ENCODE measurements at places on chromosomes 2 and 18.
A peak's percentile ranks its signal among the peaks of the same experiment; 100 is the strongest.

GRCh38 chr2:37297632-37298031 lies 27.0 kb downstream of the PRKD3 start:
- DNase-seq, result no peak

- DNase-seq, result no peak
Observed at GRCh38 chr2:25276569-25277465, 64.9 kb downstream of the DNMT3A start.

DNA sequence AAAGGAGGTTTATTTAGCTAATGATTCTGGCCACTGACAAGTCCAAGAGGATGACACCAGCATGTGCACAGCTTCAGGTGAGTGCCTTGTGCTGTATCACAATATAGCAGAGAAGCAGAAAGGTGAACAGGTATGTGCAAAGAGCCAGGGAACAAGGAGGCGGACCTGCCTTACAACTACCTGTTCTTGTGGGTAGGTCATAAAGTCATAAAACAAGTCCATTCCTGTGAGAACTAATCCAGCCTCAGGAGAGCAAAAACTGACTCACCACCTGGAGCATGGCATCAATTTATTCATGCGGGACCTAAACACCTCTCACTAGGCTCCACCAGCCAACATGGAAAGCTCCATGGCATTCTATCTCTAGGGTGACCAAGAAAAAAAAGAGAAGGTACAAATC lies 234.2 kb downstream of the ASXL3 start:
- peak; percentile 99 for DNase-seq

DNA sequence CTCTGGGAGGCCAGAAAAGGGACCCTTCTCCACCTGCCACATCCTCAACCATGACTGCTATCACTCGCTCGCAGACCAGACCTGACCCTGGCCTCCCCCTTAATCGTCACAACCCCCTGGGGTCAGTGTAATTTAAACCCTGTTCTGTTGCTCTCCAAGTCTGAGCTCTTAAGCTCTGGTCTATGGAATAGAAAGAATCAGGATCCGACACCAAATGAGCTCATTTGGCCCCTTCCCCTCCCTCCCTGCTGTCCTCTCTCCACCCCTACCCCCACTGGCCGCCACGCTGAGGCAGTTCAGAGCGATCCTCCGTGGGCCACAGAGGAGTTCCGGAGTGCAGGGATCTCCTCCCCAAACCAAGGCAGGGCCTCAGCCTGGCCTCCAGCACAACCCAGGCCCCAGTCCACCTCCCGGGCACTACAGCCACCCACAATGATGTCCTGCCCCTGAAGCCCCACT lies 5.3 kb downstream of the DNMT3A start:
- no peak for DNase-seq

- no peak for DNase-seq
Observed at GRCh38 chr2:27249159-27249890, 13.5 kb downstream of the SLC30A3 start.

- no peak for DNase-seq
Observed at GRCh38 chr2:85275984-85276540, 51.7 kb downstream of the TGOLN2 start.

DNA sequence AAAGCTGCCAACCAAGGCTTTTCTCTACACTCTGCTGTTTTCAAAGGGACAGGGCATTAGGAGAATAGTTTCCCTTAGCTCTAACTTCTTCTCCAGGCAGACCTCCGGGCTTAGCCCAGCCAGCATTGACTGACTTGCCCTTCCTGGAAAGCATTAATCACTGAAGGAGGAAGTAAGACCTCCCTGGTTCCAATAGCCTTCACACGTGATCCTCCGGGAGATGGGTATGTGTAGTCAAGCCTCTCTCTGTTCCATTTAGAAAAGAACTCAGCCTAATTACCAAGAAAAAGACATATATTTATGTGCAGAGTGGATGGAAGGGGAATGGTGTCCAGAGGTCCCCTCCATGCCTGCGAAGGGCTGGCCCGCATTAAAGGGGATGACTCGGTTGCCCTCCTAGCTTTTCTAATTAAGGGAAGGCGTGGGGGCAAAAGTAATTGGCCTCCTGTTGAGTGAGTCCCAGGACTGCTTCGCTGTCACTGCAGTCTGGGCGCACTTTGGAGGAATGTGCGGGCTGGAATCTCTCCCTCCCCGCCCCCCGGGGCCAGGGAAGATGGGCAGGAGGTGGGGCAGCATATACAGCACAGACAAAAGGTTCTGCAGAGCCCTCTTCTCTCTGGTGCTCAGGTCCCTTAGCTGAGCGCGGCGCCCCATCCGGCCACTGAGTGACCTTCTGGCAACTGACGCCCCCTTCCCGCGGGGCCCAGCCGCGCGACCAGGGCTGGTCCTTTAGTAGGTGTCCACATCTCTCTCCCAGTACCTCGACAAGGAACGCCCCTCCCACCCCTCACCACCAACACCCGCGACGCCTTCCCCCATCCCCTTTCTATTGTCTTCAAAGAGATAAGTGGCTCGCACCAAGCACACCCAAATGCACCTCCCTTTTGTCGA lies 686.0 kb downstream of the NRXN1 start:
- DNase-seq, result no peak

DNA sequence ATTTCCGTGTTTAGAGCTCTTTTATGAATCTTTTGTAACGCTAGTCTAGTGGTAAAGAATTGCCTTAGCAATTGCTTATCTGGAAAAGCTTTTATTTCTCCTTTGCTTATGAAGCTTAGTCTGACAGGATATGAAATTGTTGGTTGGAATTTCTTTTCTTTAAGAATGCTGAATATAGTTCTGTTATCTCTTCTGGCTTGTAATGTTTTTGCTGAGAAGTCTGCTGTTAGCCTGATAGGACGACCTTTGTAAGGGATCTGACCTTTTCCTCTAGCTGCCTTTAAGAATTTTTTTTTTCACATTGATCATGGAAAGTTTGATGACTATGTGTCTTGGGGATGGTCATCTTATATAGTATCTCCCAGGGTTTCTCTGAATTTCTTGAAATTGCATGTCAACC lies 101.1 kb downstream of the TRABD2A start:
- no peak for DNase-seq

DNA sequence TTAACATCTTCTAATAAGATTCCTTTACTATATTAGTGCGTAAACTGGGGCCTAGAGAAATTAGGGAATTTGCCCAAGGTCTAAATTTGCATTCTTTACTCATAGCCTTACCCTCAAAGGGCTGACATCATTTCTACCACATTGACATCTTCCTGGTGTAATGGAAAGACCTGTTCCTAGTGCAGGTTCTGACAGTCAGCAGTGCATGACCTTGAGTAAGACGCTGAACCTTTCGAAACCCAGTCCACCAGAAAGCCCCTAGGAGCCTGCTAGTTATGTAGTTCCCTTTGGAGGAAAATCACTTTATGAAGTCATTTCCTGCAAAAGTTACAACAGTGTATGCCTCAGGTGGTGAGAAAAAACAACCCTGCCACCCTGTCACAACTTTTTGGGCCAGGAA lies 388.3 kb downstream of the TNS1 start:
- DNase-seq, result no peak

DNA sequence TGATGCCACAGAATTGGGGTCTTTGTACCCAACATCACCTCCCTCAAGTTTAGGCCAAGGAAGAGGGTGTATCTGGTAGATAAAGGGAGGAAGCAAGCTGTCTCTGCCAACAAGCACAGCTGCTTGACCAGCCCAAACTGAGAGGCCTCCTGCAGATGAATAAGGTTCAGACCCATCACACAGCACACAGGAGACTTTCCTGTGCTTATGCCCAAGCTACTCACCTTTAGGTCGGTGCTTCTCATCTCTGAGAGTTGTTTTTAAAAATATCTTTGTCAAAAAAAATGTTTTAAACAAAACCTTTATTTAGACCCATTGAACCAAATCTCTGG lies 24.7 kb upstream of the SP3 start:
- DNase-seq, result no peak

DNA sequence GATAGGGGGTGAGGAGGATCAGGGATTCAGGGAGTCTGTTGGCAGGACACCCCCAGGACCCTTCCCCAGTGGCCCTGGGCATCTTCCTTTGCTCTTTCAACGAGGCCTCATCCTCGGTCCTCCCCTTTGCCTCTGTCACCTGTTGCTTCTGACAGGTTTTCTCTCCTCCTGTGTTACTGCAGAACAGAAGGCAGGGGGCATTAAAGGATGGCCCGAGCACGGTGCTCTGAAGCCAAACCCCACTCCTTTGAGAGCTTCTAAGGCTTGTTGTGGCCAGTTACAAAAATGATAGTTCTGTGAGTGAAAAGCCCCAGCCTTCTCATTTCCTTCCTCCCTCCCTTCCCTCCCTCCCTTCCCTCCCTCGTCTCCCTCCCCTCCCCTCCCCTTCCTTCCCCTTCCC lies 82.5 kb downstream of the THNSL2 start:
- no peak for DNase-seq

DNA sequence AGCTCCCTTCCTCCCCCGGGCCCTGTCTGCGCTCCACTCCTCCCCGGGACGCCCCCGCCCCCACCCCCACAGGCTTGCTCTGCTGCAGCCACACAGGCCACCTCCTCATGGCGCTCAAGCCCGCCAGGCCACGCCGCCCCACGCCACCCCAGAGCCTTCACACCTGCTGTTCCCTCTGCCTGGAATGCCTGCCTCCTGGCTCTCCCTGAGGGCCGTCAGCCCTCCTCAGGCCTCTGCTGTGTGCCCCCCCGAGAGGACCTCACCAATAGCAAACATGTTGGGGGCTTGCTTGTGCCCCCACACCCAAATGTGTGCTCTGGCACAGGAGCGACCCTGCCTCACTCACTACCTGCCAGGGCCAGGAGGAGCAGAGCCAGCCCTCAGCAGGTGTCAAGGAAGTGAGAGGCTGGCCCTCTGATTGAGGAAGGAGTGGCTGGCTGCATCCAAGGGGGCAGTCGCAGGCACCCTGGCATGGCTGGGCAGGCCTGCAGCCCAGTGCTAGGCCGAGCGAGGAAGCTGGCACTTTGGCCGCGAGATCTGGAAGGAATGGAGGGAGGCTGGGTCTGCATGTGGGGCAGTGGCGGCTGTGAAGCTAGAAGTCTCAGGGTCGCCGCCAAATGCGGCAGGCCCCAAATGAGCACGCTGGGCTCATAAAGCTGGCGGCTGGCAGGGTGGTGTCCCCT lies 86.5 kb downstream of the INHBB start:
- no peak for DNase-seq

- peak; percentile 53 for DNase-seq
Observed at GRCh38 chr2:84495539-84496146, 20.7 kb upstream of the DNAH6 start.

GRCh38 chr2:16252891-16253290 lies 312.5 kb downstream of the MYCN start:
- DNase-seq, result no peak

DNA sequence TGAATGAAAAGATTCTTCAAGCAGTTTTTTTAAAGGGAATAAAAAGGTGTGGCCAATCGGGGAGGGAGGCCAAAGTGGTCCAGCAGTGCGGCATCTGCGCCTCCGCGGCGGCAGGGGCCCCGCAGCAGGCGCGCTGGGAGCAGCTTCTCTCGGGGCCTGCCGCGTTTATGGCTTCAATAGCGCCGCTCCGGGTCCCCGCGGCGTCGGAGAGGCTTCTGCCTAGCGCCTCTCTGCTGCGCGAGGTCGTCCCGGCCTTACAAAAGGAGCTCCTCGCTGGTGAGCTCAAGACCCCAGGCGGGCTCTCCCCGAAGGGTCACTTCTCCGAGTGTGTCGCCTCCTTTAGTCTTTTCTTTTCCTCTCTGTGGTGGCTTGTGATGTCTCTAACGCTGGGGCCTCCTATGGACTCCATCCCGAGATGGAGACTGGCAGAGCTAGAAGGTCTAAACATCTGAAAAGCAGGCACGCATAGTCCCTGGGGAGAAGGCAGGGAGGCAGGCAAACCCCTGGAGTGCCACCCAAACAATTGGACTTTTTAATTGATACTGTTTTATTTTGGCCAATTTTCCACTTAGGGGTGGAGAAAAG lies 67.1 kb downstream of the SUMO1 start:
- DNase-seq, result no peak

DNA sequence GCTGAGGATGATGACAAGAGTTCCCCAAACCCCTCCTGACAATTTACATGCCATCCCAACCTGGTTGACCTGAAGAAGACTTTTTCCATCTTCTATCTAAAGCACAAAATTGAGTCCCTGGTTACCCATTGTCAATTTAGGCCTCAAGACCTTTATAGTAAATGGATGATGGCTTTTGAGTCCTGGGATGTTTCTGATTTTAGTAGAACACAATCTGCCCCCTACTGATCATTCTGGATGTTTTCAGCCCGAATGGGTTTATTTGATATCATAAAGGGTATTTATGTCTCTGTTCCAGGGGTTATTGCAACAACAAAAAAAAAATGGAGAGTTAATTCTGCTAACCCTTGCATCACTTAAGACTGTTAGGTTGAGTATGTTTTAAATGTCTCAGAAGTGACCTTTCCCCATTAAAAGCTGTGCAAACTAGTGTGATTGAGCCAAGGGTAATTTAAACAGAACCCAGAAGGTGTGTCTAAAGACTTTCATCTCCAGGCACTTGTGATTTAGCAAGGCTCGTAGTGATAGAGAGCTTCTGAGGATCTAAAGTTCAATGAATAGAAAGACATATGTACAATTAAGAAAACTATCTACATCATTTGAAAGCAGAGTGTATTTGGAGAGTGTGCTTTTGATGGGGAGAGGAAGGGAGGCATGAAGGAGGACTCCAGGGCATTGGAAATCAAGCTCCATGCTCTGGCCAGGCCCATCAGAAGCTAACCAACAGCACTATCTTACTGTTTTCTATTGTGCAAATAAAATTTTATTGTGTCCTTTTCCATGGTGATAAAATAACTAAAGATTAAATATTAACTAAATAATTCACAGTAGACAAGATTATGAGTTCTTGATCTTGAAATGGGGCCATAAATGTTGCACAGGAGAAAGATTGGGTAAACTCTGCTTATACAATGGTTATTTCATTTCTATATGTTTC lies 96.6 kb upstream of the NOSTRIN start:
- peak; percentile 7 for DNase-seq

DNA sequence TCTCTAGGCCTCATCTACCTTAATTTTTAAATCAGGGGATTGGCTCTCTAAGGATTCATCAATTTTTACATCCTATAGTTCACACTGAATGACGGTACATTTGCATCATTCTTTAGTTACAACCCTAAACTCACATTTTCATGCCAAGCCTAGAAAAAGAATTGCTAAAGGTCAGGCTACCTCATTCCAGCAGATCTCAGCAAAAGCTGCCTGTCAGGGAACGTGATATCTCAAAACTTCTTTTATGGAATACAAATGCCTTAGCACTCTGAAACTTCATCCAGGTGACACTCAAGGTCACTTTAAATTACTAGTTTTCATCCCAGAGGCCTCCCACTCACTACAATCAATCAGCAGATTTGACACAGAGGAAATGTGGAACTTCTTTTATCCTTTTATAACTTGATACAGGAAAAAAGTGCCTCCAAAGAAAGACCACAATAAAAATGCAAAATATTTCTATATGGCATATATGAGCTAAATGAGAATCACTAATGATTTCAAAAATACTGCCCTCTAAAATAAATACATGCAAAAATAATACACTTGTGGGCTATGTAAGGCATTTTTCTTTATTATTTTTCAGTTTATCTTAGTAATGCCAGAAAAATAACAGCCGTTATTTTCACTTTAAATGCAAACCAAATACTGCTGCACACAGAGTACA lies 91.5 kb downstream of the ARHGEF33 start:
- no peak for DNase-seq

Data from NCI-H1105 treated with DMSO at 0.1 percent for 48 hours (cell line).